ENCODE measurements at places on chromosomes 1 and 21. TPM values are rescaled to one million over a fixed set of nuclear protein-coding genes. Genes with fewer than 3 reads are reported as not detected.

The KIF1B gene
- 45.4 TPM for total RNA-seq

GRCh38 chr1:167713330-167714081, 8.3 kb upstream of the MPZL1 start:
- DNase-seq, result no peak

The TDRD5 gene
- total RNA-seq, result not detected

The CLCA1 gene
- not detected for total RNA-seq

GRCh38 chr1:53165408-53165961, 23.0 kb upstream of the SLC1A7 start:
- DNase-seq, result no peak

DNA sequence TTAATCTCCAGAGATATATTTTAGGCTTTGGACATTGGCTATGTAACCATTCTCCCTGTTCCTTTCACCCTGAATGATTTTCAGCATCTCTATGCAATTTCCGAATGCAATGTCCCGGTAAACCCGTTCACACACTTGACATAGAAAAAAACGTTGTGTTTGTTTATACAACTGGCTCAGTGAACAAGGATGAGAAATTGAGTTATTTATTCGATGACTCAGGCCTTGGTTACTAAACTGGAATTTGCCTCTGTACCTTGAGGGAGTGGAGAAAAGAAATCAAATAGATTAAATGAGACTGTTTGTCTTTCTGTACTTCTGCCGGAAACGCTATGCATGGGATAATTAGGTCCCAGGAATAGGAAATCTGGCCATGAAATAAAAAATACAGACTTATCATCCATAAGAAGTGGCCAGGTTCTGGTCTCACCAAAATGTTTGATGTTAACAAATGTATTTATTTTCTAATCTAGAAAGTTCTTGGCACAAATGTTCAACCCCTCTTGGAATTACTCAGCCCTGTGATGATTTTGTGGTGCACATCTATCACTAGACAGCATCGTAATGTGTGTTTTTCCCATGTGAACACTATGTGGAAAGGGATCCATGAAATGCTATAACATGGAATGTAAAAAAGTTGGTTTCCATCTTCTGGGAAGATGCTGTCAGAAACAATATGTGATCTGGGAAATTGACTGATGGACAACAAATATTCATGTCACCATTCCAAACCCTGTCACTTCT, 253.9 kb downstream of the DUSP10 start:
- DNase-seq, result no peak

The APCS gene
- not detected for total RNA-seq

DNA sequence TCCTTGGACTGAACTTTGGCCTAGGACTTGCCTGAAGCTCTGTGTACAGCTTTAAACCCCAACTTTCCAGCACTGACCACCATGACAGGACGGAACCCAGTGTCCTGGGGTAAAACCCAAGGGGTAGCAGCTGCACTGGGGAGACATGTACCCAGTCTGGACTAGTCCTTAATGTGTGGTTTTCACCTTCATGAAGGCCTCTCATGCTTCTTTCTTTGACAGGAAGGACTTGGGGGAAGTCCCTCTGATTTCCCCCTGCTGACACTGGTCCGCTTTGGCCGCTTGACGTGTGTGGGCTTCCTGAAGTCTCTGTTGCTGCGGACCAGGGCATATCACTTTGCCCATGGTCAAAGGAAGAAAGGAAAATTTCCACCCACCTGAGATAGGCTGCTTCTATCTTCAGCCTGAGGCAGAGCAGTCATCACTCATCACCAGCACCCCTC, 66.3 kb upstream of the PRDX6 start:
- no peak for DNase-seq

The C21orf91 gene
- 8.6 TPM for total RNA-seq

- no peak for DNase-seq
Measured at GRCh38 chr1:84617349-84617748, 43.1 kb upstream of the CTBS start.

DNA sequence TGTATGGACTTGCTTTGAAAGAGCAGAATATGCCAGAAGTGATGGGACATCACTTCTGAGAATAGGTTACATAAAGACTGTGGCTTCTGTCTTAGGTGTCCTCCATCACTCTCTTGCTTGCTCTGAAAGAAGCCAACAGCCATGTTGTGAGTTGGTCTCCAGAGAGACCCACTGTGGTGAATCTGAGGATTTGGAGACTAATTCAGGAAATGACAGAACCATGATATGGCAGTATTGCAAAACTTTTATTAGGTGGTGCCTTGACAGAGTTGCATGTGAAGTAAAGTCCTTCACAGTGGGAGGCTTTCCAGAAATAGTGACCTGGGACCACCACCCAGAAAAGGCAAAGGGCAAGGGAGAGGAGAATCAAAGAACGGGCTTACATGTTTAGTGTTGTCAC, 628.6 kb downstream of the KCNT2 start:
- DNase-seq, result no peak

GRCh38 chr1:1037366-1038327, 17.7 kb downstream of the AGRN start:
- DNase-seq, result no peak

DNA sequence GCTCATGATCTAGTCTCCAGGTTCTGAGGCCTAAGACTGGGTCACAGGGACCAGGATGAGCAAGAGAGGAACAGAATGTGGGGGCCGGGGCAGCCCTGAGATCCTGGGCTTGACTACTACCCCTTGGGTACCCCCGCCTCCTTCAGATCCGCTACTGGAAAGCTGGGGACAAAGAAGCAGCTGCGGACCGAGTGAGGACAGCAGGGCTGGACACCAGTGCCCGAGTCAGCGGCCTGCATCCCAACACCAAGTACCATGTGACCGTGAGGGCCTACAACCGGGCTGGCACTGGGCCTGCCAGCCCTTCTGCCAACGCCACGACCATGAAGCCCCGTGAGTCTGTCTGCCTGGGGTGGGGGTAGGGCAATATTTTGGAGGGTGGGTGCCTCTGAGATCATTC, 12.5 kb downstream of the TMEM81 start:
- peak; percentile 85 for DNase-seq

The AADACL3 gene
- not detected for total RNA-seq

DNA sequence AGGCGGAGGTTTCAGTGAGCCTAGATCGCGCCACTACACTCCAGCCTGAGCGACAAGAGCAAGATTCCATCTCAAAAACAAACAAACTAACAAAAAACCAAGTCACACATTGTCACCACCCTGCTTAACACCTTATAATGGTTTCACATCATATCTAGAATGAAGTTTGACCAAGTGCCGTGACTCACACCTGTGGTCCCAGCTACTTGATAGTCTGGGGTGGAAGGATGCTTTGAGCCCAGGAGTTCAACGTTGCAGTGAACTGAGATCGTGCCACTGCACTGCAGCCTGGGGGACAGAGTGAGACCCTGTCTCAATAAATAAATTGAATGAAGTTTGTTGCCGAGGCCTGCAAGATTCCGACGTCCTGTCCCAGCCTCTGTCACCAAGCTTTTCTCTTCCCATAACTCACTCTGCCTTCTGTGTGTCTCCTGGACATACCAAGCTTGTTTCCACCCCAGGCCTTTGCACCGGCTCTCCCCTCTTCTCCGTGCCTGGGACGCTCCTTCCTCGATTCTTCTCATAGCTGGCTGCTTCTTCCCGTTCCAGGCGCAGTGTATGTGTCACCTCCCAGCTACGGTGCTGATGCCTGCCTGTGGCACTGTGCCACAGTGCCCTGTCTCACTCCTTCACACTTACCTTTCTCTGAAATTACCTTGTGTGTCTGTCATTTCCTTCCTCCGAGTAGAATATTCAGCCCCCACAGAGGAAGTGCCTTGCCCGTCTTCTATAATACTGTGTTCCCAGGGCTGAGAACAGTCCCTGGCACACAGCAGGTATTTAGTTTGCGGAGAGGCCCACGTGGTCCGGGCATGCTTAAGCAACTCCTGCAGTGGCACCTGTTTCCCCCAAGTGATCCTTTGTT, 3.8 kb upstream of the SELENON start:
- DNase-seq, result no peak

GRCh38 chr1:212771341-212771740, 20.2 kb downstream of the NSL1 start:
- no peak for DNase-seq

The NHLH1 gene
- not detected for total RNA-seq

DNA sequence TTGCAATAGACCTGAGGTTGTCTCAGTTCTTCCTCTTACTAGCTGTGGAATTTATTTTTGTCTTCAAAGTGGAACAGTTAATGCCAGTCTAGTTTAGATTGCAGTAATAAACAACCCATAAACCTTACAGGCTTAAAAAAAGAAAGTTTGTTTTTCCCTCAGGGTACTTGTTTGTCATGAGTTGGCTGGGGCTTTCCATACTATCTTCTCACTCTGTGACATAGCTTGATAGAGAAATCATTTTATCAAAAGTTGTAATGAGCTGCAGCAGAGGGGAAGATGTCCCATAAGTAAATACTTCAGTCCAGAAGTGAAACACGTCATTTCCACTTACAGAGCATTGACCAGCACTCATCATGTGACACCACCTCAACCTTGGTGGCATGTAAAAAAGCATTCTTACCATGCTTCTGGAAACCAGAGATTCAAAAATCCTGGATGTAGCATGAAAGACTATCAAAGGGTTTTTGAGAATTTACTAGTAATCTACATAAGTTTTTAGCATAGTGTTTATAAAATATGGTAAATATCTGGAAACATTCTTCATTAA, 62.8 kb upstream of the COL11A1 start:
- DNase-seq, result no peak

GRCh38 chr1:15457585-15457984, 1.1 kb downstream of the CELA2A start:
- no peak for DNase-seq

DNA sequence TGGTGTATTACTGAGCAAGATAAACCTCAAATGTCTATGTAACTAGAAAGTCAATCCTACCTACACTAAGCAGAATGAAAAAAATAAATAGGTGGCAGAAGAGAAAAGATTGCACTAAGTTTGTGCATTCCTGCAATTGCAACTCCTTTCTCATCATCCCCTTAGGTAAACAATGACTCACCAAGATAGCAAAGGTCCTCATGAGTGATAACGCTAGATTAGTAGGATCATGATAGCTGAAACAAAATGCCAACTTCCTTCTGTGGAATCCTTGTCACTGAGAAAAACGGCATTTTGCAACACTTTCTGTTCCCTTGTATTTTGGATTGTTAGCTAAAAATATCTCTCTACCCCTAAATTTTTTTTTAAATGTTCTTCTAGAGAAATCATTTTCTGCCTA, 20.0 kb upstream of the FCER1A start:
- no peak for DNase-seq

DNA sequence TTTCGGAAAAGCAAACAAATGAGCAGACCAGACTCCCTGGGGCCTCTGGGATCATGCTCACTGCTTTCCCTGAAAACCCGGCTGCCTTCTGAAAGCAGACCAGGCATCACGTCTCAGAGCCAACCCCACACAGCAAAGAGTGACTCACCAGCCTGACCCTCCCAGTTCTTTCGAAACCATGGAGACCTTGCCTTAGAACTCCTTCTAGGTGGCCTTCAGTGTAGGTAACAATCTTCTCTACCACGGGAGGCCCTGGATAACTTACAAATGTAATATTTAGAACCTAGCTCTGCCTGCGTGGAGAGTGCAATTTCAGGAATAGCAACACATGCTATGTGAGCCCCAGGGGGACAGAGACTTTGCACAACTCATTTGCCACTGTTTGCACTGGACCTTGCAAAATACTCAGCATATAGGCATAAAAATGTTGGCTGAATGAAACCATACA, 105.2 kb downstream of the SUSD4 start:
- DNase-seq, result peak; percentile 74

The STXBP3 gene
- total RNA-seq, result 167 TPM

DNA sequence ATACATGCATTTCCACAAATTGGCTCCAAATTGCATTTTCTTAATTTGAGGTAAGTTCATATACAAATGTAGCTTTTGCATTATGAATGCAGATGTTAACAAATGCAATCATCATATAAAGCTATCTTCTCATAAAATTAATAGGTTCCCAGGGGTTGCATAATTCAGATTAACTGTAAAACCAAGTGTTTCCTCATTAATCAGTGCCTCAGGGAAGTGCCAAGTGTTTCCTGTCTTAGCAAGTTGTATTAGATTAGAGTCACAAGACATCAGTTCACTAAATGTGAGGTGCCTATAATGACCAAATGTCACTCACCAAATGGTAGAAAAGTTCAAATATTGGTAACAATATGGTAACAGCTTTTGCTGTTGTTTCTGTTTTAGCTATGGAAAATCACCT, 140.8 kb downstream of the PTGER3 start:
- DNase-seq, result no peak

The MATN1 gene
- total RNA-seq, result 0.49 TPM

- DNase-seq, result no peak
Measured at GRCh38 chr21:33760641-33761440, 118.5 kb downstream of the ITSN1 start.

DNA sequence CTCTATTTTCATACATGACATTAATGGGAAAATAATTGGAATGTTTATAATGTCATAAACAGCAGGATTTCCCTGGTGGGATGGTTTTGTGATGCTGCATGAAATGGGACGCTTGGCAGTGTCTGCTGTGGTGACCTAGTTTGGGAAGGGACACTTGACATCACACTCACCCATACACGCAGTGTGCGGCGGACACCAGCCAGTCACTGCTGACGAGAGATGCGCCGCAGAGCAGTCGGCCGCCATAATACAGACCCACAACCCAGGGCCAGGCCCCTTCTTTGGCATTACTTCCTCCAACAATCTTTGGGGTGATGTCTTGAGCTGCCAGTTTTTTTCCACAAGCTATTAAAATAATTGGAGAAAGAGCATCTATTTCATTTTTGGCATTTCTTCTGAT, 49.5 kb downstream of the CHODL start:
- DNase-seq, result no peak

GRCh38 chr1:54545916-54546635, 2.0 kb upstream of the ACOT11 start:
- no peak for DNase-seq

The CR2 gene
- total RNA-seq, result not detected

- no peak for DNase-seq
Measured at GRCh38 chr1:193241132-193241827, 54.9 kb upstream of the B3GALT2 start.

- no peak for DNase-seq
Measured at GRCh38 chr1:84892705-84893618, at the start of gene LPAR3. TSS of gene LPAR3 (minus strand) at chr1:84893206. CDS start at chr1:84866120, 27,086 bp downstream.

GRCh38 chr21:37677006-37677405, 239.3 kb downstream of the KCNJ6 start:
- DNase-seq, result no peak

DNA sequence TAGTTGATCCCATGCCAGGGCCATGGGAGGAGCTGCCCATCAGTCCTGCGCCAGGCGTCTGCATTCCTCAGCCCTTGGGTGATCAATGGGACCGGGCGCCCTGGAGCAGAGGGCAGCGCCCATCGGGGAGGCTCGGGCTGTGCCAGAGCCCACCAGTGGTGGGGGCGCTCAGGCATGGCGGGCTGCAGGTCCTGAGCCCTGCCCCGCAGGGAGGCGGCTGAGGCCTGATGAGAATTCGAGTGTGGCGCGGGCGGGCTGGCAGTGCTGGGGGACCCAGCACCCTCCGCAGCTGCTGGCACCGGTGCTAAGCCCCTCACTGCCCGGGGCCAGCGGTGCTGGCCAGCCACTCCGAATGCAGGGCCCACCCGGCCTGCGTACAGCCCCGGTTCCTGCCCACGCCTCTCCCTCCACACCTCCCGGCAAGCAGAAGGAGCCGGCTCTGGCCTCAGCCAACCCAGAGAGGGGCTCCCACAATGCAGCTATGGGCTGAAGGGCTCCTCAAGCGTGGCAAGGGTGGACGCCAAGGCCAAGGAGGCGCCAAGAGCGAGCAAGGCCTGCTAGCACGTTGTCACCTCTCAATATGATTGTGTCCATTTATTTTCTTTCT, 238.1 kb upstream of the OLFM3 start:
- no peak for DNase-seq

Data from vagina (tissue), 2 donors.